ENCODE measurements at places on chromosomes 2 and 18.

DNA sequence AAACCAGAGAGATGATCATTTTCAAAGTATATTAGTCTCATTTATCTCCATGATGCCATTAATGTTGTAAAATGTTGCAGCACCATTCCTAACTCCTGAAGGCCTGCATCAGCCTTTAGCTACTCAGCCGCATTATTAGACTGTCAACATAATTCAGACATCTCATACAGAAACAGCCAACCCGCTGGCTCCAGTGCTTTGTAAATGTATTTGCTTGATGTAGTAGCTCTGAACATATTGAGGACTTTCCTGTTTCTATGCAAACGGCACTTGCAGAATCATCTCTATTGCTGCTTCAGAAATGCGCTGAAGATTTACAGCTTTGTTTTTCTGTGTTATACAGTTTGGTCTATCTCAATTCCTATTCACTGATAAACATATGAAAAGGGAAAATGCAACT, 372.2 kb downstream of the DSEL start:
- DNase-seq = no peak

GRCh38 chr18:48639772-48640432, 101.1 kb downstream of the CTIF start:
- no peak for DNase-seq

- no peak for DNase-seq
Measured at GRCh38 chr2:159996792-159997546, 65.4 kb downstream of the PLA2R1 start.

DNA sequence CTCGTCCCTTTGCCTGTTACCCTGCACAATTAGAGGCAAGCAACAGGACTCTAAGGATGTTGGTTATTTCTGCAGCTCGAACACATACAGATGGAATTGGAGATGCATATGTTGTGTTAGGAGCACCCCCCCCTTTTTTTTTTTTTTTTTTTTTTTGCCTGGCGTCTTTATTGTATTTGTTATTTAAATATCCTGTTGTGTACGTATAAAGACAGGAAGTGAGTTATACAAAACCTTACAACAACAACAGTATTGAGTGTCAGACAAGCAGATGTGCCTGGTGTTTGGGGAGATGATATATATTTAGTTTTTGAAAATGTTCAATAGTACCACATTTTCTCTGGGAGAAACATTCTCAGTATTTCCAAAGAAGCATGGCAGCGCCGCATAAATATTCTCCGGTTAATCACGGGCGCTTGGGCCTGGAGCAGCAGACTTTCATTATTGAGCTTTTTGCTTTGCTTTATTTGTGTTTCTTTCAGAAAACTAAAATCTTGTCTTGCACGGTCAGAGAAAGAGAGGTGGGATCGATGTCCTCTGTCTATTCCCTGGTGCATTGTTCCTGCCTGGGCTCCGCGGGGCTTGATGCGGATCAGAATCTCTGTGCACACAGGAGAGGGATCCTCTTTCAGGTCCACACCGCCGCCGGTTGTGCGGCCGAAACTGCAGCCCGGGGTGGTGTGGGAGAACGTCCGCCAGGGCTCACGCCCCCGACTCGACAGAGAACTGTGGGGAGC, 23.2 kb upstream of the ZNF516 start:
- DNase-seq = peak; percentile 19

GRCh38 chr2:20357638-20358389, 7.2 kb upstream of the PUM2 start:
- DNase-seq = no peak

- DNase-seq = no peak
Measured at GRCh38 chr2:150909090-150909489, 352.6 kb downstream of the RBM43 start.

GRCh38 chr2:231780123-231780908, 766 bp downstream of the PDE6D start:
- DNase-seq = peak; percentile 43

DNA sequence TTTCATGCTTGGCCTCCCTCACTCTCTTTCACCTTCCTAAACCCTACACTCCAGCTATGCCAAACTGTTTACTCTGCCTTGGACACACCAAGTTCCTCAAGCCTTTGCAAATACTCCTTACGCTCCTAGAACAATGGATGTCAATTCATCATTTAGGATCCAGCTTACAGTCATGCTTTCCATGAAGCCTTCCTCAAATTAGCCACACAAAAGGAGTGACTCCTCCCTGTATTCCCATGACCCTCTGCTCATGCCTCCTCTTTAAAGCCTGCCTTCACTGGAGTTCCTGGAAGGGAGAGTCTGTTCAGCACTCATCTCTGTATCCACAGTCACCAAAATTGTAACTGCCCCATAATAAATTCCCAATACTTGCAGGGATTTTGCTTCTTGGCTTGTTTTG, 721 bp upstream of the EHD3 start:
- no peak for DNase-seq

- DNase-seq = no peak
Measured at GRCh38 chr2:223294756-223295155, 242.8 kb downstream of the KCNE4 start.

- no peak for DNase-seq
Measured at GRCh38 chr18:36843784-36844183, 14.9 kb downstream of the KIAA1328 start.

- DNase-seq = no peak
Measured at GRCh38 chr2:234976479-234977227, 24.8 kb downstream of the SH3BP4 start.

DNA sequence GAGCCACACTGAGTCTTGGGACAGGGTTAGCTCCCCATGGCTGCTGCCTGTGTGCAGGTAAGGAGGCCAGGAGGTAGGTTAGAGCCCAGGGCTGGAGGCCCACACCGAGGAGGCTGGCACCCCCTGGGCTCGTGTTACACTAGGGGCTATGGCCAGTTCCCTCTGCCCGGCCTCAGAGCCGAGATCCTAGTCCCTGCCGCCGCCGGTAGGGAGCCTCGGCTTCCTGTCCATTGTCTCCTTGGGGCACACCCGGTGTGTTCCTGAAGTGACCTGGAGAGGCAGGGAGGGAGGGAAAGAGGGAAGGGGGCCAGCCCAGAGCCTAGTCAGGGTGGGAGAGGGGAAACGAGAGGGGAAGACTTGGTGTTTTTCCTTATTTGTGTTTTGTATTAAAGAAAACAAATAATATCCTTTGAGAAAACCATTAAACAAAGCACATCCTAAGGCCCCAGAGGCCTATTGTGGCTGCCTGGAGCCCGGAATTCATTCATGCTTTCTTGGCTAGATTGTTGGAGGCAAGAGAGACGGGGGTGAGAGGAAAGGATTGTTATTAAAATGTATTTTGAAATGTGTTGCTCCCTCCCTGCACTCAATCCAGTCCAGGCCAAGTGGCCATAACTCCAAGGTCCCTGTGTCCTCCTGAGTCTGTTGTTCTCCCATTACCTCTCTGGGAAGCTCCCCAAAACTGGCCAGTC, 170.7 kb downstream of the CTIF start:
- no peak for DNase-seq

GRCh38 chr2:76760367-76760704, 761.8 kb downstream of the LRRTM4 start:
- DNase-seq = no peak

DNA sequence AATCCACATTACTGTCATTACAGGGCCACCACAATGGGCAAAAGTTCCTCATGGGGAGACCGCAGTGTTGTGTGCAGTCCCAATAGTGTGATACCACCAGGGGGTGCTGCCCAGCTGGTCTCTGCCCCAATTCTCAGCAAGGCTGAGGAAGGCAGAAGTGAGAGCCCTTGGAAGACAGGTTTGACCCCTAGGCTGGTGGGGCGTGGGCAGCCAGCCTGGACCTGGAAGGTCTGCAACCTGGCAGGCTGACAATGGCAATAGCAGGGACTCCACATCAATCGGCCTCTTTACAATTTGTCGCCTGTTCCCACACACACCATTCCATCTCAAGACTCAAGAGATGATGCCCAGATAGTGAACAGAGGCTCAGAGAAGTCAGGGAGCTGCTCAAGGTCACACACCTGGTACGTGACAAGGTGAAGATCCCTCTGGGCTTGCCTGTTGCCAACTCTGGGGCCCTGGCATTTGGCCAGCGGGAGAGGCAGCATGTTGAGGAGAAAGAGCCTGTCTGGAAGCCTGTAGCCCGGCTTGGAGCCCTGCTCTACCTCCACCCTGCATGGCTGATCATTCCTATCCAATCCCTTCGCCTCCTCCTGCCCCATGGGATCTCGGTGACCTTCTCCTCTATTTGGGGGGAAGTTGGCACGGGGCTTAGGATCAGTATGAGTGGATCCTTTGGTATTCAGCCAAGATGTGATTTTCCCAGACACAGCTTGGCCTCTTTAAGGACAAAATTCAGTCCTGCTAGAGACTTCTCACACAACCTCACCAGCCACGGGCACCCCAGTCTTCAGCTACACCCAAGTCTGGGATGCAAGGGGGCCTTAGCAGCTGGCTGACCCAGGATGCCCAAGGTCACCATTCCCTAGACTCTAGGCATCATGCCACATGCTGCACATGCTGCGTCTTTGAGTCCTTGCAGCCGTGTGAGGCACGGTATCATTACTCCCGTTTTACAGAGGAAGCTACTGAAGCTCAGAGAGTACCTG, 2.9 kb upstream of the ATOH8 start:
- DNase-seq = peak; percentile 77

- no peak for DNase-seq
Measured at GRCh38 chr2:210177769-210178168, 6.6 kb upstream of the KANSL1L start.

GRCh38 chr18:3500016-3500415, 50.0 kb downstream of the TGIF1 start:
- DNase-seq = no peak

GRCh38 chr2:138187221-138187620, 222.9 kb downstream of the HNMT start:
- DNase-seq = no peak

DNA sequence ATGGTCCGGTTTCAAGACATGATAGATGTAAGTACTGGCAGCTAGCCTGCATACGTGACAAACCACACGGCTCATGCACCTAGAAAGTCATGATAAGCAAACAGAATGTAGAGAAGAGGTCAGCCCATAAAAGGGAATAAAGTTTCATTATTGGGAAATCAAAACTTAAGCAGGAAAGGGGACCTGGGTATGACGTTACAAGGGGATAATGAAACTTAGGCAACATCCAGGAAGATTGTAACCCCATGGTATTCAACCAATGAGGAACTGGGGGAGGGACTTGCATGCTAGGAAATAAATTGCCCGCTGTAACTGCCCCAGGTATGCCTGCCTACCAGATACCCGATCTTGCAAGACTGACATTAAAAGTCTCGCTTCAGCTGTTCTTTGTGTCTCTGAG, 1679.0 kb downstream of the SUCLG1 start:
- no peak for DNase-seq

- no peak for DNase-seq
Measured at GRCh38 chr2:200218645-200219044, 87.8 kb upstream of the SPATS2L start.

DNA sequence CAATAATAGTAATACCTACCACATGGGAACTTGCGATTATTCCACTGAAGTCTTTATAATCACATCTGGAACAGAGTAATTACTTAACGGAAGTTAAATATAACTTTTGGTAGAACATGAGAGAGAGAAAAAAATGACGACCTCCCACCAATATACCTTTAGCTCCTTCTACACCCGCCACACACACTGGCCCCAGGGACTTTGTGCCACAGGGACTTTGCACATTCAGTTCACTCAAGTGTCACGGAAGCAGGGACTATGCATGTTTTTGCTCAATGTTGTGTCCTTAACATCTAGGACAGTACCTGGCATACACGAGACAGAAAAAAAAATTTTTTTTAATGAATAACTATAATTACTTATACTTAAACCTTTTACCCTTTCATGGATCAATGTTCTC, 4.0 kb downstream of the GPR155 start:
- DNase-seq = no peak

GRCh38 chr2:240513549-240514287, 44.1 kb downstream of the ANKMY1 start:
- DNase-seq = peak; percentile 86

- peak; percentile 88 for DNase-seq
Measured at GRCh38 chr2:238256594-238257104, 16.8 kb upstream of the HES6 start.

DNA sequence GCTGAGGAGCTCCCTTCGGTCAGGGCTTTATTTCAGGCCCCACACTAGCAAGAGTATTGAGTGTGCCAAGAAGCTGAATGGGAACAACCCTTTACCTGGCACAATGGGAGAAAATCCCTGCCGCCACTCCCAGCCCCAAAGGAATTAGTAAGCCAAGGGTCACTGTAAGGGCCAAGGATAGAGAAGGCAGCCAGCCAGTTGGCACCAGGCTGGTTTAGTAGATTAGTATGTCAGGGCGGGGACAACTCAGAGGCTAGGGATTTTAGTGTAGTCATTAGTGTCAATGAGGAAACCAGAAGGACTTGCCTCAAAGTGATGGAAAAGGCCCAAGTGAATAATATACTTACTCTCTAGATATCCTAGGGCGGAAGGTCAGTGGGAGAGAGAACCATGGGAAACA, 34.9 kb upstream of the CYP26B1 start:
- DNase-seq = no peak

- no peak for DNase-seq
Measured at GRCh38 chr2:121475811-121476571, 54.7 kb upstream of the RNU4ATAC start.

GRCh38 chr2:104404526-104404925, 449.4 kb upstream of the POU3F3 start:
- DNase-seq = no peak

Measured in germinal center (tissue), 1 donor.